Lung microvascular endothelial cell (primary cell): ENCODE measurements at places on chromosomes 16 and 17.

- DNase-seq, result peak; percentile 75
Measured at GRCh38 chr16:84065536-84066132, 23.0 kb upstream of the SLC38A8 start.

GRCh38 chr16:1953734-1954133 is 755 bp downstream of the RPL3L start:
- no peak for DNase-seq

GRCh38 chr17:78967782-78968362 is 11.9 kb downstream of the LGALS3BP start:
- no peak for DNase-seq

- peak; percentile 46 for DNase-seq
Measured at GRCh38 chr17:79923974-79924638, 84.9 kb upstream of the CBX4 start.

DNA sequence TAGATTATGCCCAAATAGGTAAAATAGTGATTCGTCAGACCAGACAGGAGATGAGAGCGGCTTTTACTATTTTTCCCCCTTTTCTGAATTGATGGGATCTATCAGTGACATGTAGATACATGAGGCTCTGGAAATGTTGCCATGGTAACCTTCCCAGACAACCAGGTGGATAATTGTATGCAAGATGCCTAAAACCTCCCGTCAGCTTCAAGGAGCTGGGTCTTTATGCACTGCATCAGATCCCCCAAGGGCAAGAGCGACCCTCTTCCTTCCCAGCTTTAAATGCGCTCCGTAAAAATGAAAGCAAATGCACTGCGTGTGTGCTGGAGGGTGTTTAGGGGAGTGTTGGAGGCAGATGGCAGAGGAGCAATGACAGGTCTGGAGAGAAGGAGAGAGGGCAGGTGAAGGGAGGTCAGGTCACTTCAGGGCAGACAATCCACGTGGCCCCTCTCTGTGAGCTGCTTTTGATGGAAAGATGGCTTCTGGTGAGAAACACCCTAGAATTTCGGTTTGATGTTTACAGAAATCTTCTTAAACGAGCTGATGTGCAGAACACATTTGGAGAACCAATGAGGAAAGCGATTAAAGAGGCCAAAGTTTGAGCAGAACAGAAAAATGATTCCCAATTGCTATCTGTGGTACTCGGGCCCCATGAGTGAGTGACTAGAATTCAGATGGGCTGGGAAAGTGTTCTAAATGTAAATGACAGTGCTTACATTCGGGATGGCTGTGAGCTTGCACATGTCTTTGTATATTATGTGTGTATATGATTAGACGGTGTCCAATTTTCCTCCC is 461.7 kb upstream of the HSBP1 start:
- DNase-seq, result no peak

DNA sequence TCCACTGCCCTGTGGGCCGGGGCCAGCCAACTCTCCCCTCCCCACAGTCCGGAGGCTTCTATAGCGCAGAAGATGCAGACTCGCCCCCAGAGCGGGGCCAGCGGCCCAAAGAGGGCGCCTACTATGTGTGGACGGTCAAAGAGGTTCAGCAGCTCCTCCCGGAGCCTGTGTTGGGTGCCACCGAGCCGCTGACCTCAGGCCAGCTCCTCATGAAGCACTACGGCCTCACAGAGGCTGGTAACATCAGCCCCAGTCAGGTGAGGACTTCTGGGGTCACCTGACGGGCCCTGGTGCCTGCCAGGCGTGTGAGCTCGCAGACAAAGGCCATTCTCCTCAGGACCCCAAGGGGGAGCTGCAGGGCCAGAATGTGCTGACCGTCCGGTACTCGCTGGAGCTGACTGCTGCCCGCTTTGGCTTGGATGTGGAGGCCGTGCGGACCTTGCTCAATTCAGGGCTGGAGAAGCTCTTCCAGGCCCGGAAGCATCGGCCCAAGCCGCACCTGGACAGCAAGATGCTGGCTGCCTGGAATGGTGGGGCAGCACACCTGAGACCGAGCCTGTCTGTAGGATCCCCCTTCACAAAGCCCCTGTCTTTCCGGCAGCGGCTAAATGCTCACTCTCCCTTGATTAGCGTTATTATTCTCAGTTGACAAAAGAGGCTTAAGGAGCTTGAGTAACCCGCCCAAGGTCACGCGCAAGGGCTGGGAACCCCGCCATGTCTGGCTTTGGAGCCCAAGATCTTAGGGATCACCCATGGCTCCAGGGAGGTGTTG is 3.9 kb downstream of the SPATA20 start:
- DNase-seq, result peak; percentile 93
